ENCODE measurements at places on chromosomes 7 and 10.
A peak's percentile ranks its signal among the peaks of the same experiment; 100 is the strongest.

GRCh38 chr10:79181227-79181626 lies 112.5 kb downstream of the ZMIZ1 start:
- no peak for DNase-seq

DNA sequence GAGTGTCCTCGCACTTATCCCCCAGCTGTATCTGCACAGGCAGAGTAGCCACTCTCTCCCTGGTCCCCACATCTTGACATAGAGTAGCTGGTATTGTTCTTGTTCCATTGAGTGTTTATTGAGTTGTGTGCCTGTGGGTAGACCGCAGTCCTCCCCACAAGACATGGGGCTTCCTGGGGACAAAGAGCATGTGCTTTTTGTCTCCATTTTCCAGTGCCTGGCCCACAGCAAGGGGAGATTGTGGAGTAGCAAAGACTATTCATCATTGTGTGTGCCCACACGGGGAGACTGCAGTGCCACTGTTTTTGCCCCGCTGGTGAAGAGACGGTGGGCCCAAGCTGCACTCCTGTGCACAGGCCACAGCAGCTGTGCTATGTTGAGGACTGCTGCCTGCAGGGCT lies 63.5 kb downstream of the FRMPD2 start:
- DNase-seq, result no peak

DNA sequence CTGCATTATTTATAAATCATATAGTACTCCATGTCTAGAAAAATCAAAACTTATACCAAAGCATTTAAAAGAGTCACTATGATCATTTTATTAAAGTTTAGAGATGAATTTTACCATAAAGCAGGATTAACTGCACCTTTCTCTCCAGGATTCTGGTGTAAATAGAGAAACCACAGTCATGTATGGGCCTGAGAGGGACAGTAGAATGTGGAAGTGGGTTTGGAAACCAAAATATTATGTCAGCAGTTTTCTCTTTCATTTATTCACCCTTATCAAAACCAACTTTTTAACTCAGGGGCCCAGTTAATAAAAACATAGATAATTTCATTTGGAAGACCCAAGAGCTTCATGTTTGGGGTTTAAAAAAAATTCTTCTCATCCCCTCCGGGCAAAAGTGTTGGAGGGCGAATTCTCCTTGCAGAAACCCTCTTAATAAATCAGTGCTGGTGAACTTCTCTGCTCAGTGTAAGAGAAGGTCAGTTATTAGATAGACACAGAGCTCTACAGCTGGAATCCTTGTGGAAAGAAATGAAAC lies 266.2 kb downstream of the CREB5 start:
- DNase-seq, result peak; percentile 82

DNA sequence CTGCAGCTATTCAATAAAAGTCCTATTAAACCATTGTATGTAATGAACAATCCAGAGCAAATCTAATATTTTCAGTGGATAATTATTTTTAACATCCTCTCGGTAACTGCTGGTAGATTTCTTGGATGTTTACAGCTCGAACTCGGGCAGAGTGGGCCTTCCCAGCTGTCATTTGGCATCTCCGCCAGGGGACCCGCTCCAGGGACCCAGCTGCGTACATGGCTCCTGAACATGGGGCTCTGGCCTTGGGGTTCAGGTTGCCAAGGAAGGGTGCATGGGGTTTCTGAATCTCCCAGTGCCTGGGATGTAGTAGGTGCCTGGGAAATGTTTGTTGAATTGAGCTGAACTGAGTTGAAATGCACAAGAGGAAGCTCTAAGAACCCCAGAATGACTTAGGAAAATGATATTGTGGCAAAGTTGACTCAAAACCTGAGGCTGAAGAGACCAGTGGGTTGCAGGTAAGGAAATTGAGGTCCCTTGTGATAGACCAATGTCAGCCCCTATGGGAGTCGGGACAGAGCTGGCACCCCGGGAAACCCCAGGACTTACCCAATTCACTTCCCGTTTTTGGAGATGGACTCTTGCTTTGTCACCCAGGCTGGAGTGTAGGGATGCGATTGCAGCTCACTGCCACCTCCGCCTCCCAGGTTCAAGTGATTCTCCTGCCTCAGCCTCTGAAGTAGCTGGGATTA lies 228.4 kb downstream of the CUX1 start:
- DNase-seq, result no peak

- no peak for DNase-seq
Observed at GRCh38 chr10:27695706-27696105, 49.9 kb downstream of the MKX start.

DNA sequence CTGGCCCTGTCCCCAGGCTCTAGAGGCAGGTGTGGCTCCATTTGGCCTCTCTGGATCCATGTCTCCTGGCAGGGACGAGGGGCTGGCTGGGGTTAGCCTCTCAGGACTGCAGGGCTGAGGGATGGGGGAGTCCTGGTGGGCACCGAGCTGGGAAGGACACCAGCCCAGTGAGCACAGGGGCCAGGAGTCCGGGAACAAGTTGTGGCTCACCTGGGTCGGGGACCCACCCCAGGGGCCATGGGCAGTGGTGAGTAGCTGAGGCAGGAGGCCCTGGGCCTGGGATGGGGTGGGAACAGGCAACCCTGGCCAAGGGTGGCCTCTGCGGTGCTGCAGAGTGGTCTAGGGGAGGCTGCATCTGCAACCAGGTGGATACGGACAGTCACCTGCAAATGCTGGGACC lies 24.1 kb downstream of the ANTXRL start:
- no peak for DNase-seq

- DNase-seq, result no peak
Observed at GRCh38 chr10:23362879-23363792, 18.5 kb upstream of the C10orf67 start.

DNA sequence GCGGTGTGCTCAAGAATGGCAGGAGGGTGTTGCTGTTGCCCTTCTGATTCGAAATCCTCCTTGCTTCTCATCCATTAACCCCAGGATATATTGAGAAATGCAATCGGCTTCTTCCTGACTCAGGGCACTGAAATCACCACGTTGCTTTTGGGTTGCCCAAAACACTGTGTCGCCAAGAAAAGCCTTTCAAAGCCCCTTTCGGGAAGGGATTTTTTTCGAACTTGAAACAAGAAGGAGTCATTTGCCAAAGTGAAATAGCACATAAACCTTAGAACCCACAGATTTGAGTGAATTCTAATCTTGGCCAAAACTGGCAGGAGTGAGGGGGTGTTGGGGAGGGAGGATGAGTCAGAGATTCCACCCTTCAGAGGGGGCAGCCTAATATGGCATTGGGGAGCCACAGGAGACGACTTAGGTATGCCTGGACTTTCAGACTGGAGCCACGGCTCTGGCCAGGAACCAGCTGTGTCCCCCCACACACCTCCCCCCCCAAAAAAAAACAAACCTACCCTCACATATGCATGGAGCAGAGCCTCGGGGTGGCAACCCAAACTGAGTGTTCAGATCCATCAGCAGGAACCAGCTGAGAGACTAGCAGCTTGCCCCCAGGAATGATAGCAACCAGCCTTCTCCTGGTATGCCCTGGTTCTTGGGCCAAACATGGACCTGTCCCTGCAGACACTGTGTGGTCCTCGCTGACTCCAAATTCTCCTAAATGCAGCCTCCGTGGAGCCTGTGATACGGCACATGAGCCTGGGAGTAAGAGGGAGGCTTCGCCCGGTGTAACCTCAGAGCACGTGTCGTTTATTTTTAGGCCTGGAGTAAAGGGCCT lies 138.4 kb downstream of the FGFR2 start:
- DNase-seq, result no peak

DNA sequence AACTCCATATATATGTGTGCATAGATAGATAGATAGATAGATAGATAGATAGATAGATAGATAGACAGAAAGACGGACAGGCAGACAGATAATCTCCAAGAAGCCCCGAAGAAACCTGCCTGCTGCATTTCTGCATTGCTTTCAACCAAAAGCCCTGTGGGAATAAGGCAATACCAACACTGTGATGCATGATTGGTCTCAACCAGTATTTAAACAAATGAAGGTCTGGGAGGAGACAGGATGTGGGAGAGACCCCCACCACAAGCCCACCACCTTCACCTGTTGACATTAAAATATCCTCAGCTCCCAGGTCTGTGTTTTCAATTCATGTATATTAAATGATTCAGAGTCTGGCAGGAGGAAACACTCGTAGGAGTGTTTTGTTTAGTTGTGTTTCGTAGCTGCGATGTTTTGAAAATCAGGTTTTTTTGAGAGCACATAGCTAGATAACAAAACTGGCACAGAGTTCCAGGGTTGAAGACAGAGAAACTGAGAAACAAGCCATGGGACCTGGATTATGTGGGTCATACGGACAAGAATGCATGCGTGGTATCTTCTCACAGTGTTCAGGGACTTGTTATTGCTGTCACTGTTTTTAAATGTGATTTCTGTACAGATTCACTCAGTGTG lies 200.7 kb upstream of the AHR start:
- DNase-seq, result peak; percentile 65

GRCh38 chr10:126857178-126857806 lies 47.9 kb upstream of the DOCK1 start:
- DNase-seq, result no peak

- DNase-seq, result no peak
Observed at GRCh38 chr10:125076891-125077541, 83.3 kb downstream of the CTBP2 start.

DNA sequence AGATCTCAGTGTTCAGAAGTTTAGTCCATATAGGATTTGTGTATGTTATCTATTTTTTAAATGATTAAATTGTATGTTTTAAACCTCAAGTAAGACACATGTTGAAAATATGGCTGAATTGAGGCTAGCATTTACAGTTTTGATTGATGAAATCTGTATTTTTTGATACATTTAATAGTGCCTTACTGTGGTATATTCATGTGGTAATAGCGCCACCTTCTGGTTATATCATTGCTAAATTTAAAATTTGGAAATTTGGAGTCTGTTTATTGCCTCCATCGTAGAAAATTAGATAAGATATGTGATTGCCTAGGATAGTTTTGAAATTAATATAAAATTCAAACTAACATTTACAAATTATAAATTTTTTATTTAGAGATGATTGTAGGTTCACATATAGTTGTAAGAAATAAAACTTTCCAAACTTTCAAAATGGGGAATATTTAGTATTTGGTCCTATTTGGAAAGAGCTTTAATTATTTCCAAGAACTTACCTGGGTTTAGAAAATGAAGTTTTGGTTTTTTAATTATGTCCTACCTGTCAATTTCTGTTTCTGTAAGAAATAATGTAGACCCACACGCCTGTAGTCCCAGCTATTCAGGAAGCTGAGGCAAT lies 19.1 kb upstream of the ARMS2 start:
- DNase-seq, result peak; percentile 41

DNA sequence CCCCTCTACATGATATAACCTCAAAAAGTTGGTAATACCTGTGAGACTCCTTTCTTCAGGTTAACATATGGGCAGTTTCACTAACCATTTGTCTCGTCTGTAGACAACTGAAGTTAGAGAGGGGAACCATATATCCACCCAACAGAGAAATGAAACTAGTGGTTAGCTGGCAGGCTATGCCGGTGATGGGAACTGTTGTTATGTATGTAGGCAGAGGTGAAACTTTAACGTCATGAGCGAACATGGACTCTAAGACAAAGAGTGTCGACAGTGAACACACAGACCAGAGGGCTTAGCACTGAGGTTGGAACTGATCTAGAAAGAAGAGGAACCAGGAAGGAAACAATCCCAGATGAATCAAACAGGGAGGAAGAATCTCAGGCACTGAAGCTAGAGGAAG lies 112.4 kb downstream of the ELMO1 start:
- DNase-seq, result no peak

GRCh38 chr10:4568731-4569130 lies 257.3 kb upstream of the AKR1E2 start:
- no peak for DNase-seq

DNA sequence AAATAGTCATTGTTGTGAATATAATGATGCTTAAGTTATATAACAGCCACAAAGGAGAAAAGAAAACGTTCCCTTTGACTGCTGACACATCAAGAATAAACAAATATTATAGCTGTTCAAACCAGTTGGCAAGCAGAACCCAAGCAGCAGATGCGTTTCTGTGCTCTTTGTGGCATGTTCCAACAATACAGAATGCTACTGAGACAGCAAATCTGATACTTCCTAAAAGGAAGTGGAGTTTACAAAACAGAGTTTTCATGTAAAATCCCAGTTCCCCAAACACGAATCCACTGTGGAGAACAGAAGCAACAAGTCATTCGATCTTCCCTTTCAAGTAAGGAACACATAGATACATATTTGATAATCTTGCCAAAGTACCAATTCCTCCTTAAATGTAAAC lies 170.9 kb upstream of the ASAH2 start:
- no peak for DNase-seq

DNA sequence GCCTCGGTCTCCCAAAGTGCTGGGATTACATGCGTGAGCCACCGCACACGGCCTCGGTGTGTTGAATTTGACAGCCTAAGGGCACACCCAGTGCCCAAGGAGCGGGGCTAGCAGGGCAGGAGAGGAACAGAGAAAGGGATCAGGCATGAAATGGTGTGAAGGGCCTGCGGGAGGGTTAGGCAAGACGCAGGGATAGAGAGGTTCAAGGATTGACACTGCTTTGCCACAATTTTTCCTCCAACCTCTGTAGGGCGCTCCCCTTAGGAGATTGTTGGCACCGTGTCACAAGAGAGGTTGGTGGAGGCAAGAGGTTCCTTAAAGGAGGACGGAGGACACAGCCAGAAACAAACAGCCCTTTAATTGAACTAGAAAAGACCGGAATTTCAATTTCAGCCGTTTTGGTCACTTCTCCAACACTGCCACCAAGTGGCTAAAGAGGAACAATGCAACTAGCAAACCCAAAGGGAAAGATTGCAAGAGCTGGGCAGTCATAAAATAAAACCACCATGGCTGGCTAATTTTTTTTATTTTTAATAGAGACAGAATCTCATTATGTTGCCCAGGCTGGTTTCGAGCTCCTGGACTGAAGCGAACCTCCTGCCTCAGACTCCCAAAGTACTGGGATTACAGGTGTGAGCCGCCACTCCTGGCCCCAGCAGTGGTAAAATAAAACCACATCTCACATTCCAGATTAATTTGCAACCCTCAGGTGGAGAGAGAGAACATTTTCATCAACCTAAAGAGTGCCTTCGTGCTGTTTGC lies 6.9 kb upstream of the CREB3L2 start:
- DNase-seq, result peak; percentile 59

GRCh38 chr7:37433166-37433565 lies 15.5 kb downstream of the ELMO1 start:
- no peak for DNase-seq

DNA sequence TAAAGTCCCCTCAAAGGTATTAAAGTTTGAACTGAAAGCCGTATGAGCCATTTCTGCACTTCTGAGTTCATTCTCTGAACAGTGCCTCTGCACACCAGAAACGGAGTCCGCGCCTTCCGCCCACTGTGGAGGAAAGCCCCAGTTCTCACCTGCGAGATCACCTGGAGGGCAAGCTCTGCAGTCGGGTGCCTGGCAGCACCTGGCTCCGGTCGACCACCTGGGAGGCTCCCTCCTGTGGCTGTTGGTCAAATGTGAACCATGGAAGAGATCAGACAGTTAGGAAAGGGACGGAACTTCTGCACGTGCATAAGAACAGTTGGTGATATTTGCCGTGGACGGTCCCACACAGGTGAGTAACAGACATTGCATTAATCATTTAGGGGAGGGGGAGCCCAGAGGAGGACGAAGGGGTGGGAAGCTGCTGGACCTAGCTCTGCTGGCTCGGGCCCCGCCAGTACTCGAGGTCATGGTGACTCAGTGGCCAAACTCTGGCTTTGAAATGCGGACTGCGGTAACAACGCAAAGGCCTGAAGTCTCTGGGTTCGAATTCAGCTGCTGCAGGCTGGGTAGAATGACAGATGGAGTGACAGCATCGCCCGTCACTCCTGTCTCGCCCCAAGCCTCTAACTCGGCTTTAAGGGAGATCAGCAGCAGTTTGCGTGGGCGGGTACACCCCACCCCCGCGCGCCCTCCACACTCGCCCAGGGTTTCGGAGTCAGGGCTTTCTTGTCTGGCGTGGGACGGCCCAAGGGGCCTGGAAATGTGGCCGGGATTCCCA lies 1.7 kb upstream of the DPYSL4 start:
- DNase-seq, result no peak

GRCh38 chr10:454860-455259 lies 234.6 kb downstream of the DIP2C start:
- DNase-seq, result peak; percentile 94

Data from amniotic epithelial cell (primary cell).